ENCODE measurements at places on chromosomes 6 and 20. TPM values are rescaled to one million over a fixed set of nuclear protein-coding genes. Genes with fewer than 3 reads are reported as not detected.
A peak's percentile ranks its signal among the peaks of the same experiment; 100 is the strongest.

DNA sequence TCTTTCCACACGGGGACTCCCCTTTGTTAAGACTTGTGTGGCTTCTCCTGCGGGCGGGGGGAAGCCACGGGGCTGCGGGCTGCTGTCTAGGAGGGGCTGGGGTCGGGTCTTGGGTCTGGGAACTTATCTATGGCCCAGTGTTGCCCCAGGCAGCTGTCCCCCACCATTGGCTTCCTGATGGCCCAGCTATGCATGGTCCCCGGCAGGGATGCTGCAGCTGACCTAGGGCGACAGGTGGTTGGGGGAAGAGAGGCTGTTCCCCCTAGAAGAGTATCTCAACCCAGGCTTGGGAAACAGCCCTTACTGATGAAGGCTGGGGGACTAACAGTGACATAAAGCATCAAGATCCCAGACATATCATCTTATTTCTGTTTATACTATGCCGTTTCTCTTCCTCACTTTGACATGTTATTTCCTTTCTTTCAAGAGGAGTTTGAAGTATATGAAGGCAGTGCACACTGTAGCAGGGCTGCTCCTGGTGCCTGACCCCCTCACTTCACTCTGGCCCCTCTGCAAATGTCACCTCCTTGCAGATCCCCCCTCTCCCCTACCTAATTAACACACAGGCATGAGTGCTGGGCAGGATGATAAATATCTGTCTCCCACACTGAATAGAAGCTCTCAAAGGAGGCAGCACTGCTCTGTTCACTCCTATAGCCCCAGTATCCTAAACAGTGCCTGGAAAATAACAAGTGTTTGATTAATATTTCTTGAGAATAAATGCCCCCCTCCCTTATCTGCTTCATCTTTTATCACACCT, 87.0 kb downstream of the HIVEP2 start:
- no peak overlapping the region for H3K4me3 ChIP-seq
- H3K4me1 ChIP-seq: no peaks in the 10 kb centered on the region
- H3K27me3 ChIP-seq: no peaks in the 10 kb centered on the region
- H3K27ac ChIP-seq: no peak overlapping the region

PIM1 gene
- total RNA-seq: 56.2 TPM

DNA sequence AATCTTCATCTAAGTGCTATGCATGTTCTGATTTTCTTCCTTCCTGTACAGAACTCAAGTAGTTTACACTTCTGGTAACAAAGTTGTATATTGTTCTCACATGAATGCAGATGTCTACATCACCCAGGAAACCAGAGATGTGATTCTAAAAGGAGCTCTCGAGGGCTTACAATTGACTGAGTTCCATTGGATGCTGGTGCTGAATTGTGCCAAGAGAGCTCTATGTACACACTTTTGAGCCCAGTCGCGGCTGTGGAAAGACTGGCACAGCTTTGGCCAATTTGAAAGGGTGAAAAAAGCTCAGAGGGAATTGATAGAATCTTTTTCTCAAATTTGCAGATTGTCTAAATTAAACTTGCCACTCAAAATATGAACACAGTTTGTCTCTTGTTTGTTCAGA, 340.7 kb downstream of the LMBRD1 start:
- no peaks in the 10 kb centered on the region for H3K4me1 ChIP-seq
- no peak overlapping the region for H3K4me3 ChIP-seq
- DNase-seq: no peak
- H3K27me3 ChIP-seq: no peaks in the 10 kb centered on the region
- no peak overlapping the region for H3K27ac ChIP-seq

DNA sequence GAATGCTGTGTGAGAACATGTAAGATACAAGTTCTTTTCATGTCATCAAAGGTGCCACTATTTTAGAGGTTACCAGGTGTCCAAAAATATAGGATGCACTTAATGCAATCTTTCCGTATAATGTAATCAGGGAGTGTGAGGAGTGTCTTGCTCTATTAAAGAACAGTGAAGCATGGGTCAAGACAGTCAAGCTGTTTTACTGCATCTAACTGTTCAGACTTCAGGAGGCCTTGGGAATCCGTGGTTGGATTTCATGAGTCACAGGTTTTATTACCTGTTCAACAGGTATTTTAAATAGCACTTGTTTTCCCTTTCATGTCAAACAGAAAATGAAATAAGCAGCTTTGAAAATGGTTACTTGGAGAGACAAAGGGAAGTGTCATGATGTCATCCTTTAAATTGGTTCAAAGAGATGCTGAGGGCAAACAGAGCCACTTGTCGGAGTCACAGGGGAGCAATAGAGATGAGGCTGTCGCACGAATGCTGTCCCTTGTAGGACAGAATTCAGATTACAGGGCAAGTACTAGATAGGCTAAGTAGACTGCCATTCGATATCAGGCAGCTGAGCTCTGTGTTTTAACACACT, 621.5 kb downstream of the QKI start:
- H3K27ac ChIP-seq: no peak overlapping the region
- no peaks in the 10 kb centered on the region for H3K27me3 ChIP-seq
- no peaks in the 10 kb centered on the region for H3K36me3 ChIP-seq
- no peak overlapping the region for H3K4me3 ChIP-seq
- peak; percentile 10 for DNase-seq

GRCh38 chr6:170272341-170273065, 18.4 kb downstream of the DLL1 start:
- DNase-seq: no peak
- H3K4me3 ChIP-seq: no peak overlapping the region
- H3K36me3 ChIP-seq: no peaks in the 10 kb centered on the region
- peaks cover 7% of the 10 kb centered on the region for H3K4me1 ChIP-seq
- H3K27me3 ChIP-seq: no peaks in the 10 kb centered on the region
- H3K27ac ChIP-seq: no peak overlapping the region

DNA sequence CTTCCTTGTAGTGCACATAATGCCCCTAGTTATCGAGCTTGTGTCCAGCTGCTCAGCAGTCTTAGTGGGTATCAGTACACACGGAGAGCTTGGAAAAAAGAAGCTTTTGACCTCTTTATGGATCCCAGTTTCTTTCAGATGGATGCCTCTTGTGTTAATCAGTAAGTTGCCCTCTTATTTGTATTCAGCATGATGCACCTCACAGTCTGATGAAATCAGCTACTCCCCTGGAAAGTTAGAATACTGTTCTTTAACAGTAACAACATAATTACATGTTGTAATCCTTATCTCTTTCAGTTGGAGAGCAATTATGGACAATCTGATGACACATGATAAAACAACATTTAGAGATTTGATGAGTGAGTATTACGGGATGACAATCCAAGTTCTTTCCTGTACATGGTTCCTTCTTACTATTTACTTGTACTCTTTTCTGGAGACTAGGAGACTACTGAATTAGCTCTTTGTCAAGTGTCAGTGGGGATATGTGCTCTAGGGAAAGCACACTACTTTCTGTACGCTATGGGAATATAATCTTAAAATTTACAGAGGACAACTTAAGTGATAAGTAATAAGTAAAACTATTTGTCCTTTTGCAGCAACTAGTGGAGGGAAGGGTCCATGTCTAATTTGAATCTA, 39.1 kb downstream of the PGM3 start:
- no peak overlapping the region for H3K27ac ChIP-seq
- no peaks in the 10 kb centered on the region for H3K4me1 ChIP-seq
- H3K27me3 ChIP-seq: no peaks in the 10 kb centered on the region
- no peak for DNase-seq

DNA sequence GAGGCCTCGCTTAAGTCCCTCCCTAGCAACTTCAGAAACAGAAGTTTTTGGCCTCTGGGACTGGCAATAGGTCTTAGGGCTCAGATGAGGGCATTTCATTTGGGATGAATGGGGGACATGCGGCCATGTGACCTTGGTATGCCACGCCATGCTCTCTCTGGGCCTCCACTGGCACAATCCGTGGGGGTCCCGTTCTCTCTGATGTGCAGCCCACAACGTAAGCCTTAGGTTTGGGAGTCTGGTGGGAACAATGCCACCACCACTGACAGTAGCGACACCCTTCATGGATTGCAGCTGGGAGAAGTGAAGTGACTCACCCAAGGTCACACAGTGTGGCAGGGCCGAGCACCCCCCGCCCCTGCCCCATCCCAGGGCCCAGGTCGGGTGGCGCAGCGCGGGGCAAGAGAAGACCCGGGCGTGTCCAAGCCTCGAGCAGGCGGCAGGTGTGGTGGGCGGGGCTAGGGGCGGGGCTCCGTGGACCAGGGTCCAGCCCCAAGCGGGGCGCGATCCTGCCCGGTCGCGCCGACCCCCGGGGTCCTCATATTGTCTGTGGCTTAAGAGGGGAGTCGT, 864 bp upstream of the CEBPB start:
- H3K36me3 ChIP-seq: no peaks in the 10 kb centered on the region
- DNase-seq: no peak
- H3K27me3 ChIP-seq: no peaks in the 10 kb centered on the region
- peak overlapping the region; percentile 13 for H3K4me3 ChIP-seq
- H3K27ac ChIP-seq: peak overlapping the region; percentile 26
- peaks cover 6% of the 10 kb centered on the region for H3K4me1 ChIP-seq

DNA sequence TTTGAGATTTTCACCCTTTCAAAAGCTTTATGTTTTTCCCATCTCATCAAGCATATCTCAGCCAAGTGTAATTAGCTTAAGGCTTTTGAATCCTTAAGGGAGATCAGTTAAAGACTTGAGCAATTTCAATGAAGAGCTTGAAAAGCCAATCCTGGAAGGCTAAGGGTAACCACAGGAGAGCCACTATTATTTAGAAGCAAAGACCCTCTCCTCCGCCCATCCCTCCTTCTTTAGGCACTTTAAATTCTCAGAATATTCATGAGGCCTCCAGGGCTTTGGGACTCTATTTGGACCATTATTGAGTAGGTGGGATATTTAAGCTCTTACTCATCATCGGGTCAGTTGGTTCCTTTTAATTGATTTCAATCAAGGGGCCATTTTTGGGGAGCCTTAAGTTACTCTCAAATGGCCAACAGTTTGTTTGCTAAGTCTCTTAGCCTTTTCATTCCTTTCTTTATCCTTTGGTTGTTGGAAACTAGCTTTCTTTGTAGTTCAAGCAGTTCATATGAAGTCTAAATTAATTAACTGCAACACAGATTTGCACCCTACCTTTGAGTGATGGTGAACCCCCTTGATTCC, 567.2 kb downstream of the KIF16B start:
- no peak for DNase-seq
- no peak overlapping the region for H3K27ac ChIP-seq
- no peaks in the 10 kb centered on the region for H3K36me3 ChIP-seq

DNA sequence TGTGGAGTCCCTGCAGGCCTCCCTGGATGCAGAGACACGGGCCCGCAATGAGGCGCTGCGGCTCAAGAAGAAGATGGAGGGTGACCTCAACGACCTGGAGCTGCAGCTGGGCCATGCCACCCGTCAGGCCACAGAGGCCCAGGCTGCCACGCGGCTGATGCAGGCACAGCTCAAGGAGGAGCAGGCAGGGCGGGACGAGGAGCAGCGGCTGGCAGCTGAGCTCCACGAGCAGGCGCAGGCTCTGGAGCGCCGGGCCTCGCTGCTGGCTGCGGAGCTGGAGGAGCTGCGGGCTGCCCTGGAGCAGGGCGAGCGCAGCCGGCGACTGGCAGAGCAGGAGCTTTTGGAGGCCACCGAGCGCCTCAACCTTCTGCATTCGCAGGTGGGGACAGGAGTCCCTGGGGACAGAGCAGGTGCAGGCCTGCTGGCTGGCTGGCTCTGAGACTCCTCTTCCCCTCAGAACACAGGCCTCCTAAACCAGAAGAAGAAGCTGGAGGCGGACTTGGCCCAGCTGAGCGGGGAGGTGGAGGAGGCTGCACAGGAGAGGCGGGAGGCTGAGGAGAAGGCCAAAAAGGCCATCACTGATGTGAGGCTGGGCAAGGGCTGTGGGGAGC, 44.7 kb downstream of the MYH7B start:
- H3K36me3 ChIP-seq: peaks cover 48% of the 10 kb centered on the region
- no peak overlapping the region for H3K27ac ChIP-seq
- DNase-seq: no peak
- no peaks in the 10 kb centered on the region for H3K4me1 ChIP-seq
- H3K4me3 ChIP-seq: no peak overlapping the region
- H3K27me3 ChIP-seq: no peaks in the 10 kb centered on the region

GRCh38 chr20:1894951-1895673, at the start of gene SIRPA:
SIRPA (plus strand) TSS chr20:1895407; CDS start chr20:1895448, 41 bp downstream.
- peak within 1 kb of the TSS; percentile 50 for H3K4me3 ChIP-seq
- H3K4me1 ChIP-seq: peaks cover 18% of the 10 kb centered on the region
- peak within 1 kb of the TSS; percentile 83 for H3K27ac ChIP-seq
- no peaks in the 10 kb centered on the region for H3K36me3 ChIP-seq
- H3K27me3 ChIP-seq: peaks cover 63% of the 10 kb centered on the region
- DNase-seq: peak; percentile 85

DNA sequence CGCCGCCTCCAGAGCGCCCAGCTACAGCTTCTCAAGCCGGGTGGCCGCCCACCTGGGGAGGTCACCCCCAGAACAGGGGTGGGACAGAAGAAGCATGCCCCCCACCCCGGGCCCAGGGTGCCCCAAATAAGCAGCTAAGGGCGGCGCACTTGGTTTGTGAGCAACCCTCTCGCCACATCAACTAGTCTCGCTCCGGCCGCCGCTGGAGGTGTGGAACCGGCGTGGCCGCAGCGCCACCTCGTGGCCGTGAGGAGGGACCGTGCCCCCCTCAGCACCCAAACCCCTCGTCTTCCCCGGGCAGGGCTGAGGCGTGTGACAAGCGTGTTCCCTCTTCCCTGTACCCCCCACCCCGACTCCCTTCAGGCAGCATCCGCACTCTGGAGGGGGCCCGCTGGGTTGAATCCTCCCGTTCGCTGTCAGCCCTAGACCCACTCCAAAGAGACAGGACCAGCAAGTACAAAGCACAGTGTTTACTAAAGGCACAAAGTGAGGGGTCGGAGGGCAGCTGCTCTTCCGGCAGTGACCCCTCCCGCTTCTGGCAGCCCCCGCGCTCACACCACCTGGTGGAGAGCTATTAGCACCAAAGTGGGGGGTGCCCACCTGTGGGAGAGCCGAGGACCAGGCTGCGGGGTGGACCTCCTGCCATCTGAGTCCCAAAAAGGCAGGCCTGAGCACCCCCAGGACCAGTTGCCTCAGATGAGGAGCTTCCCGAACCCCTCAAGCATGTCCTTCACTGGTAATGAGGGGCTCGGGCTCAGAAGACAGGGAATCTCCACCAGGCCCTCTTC, 45.4 kb downstream of the MDFI start:
- DNase-seq: peak; percentile 88
- no peak overlapping the region for H3K4me3 ChIP-seq
- peak overlapping the region; percentile 62 for H3K27ac ChIP-seq

LPA gene
- not detected for total RNA-seq

- no peaks in the 10 kb centered on the region for H3K36me3 ChIP-seq
- no peak overlapping the region for H3K27ac ChIP-seq
- H3K27me3 ChIP-seq: no peaks in the 10 kb centered on the region
- H3K4me1 ChIP-seq: no peaks in the 10 kb centered on the region
- no peak for DNase-seq
Measured at GRCh38 chr6:68013780-68014515, 621.1 kb upstream of the ADGRB3 start.

All from lung (tissue), 17 donors.